Activated gamma-delta T cell treated with Interleukin-2 at 50 U/mL for 16 hours (primary cell): ENCODE measurements at places on chromosomes 12 and 14.

- no peak for DNase-seq
These were observed 11.4 kb upstream of the NOPCHAP1 start for GRCh38 chr12:104974626-104975290.

GRCh38 chr14:103501041-103501870, 21.4 kb downstream of the CKB start:
- DNase-seq = no peak

GRCh38 chr14:76531821-76532318, 155.9 kb downstream of the ESRRB start:
- DNase-seq = no peak

GRCh38 chr12:45615268-45615667, 114.2 kb upstream of the ARID2 start:
- DNase-seq = no peak

GRCh38 chr12:114314974-114315720, 90.8 kb downstream of the TBX5 start:
- no peak for DNase-seq

DNA sequence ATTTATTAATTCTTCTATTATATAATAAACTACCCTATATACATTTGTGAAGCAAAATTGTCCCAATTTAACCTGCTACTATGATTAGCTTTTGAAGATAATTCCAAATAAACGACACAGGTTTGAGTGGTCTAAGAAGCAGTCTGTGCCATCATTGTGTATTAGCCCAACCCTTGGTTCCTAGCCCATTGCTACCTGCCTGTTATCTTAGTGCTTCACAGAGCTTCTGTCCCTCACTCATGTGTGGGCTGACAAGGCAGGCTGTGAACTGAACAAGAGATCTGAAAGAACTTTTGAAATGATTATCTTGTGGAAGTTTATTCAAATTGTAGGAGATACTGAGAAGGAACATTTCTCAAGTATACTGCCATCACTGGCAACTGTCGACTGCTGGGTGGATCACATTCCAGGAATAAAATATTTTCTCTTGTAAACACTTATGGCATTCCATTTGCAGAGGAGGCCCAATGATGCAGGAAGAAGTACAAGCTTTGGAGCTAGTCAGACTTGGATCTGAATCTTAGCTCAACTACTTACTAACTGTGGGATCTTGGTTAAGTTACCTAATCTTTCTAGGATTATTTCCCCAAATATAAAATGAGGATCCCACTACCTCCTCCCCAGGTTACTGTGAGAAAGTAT, 7.8 kb upstream of the MTERF2 start:
- no peak for DNase-seq

DNA sequence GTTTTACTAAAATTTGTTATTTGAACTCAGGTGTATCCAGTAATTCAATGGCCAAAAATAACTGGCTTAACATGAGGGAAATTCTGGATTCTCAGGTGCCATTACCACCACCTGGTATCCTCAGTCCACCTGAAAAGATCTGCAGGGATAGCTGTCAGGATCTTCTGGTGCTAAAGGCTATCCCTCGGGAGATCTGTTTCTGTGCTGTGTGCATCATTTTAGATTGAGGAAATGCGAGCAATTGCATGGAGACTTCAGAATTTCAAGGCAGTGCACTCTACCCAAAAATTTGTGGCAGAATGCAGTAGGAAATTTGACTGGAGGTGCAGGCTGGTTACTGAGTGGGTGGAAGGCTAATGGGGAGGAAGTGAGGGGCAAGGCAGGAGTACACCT, 26.4 kb downstream of the ZCCHC8 start:
- DNase-seq = no peak

DNA sequence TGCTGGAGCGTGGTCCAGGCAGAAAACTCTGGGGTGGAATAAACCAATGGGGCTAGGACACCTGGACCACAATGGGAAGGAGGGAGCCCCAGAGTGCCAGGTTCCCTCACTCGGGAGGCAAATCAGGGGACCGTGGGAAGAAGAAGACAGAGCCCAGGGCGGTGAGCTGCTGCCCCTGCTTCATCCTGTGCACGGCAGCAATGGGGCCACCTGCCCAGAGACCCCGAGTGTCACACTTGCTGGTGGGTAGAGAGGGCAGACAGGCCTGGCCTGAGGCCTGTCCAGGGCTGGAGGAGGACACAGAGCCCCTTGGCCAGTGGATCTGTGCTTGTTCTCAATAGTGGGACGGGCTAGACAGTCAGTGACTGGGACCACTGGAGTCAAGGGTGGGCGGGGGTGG, 58.2 kb downstream of the DIO3 start:
- no peak for DNase-seq

- no peak for DNase-seq
These were observed 52.7 kb downstream of the PPM1A start for GRCh38 chr14:60301685-60302084.

DNA sequence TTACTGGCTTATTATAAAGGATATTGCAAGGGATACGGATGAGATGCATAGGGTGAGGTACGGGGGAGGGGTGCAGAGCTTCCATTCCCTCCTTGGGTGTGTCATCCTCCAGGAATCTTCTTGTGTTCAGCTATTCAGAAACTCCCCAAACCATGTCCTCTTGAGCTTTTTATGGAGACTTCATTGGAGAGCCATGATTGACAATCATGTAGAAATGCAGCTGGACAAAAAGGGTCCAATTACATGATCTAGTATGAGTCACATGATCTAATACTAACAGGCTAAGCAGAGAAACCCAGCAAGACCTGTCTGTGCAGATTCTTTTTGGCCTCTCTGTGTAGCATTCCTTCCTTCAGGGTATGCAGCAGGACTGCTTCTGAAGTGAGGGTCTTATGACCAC, 23.9 kb upstream of the FLVCR2 start:
- no peak for DNase-seq

DNA sequence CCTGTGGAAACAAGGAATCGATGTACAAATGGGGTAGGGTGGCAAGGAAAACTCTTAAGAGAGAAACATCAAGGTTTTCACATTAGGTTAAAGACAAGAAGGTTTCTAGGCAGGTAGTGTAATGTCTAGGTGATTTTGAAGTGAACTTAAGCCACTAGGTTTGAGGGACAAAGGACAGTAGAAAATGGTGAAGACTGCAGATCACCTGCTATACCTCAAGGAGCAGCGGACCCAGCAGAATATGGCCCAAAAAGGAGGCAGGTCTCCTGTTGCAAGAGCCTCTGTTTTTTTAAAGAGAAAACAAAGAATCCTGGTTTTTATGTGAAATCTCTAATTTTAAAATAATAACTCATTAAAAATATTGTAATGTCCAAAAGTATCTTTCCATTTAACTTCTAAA, 178.1 kb downstream of the ACSS3 start:
- no peak for DNase-seq

- DNase-seq = no peak
These were observed 145.8 kb downstream of the BICD1 start for GRCh38 chr12:32252199-32253073.

- DNase-seq = no peak
These were observed 78.5 kb downstream of the TNFAIP2 start for GRCh38 chr14:103201801-103202200.

- no peak for DNase-seq
These were observed 141.0 kb upstream of the ARHGAP5 start for GRCh38 chr14:31936115-31936514.

GRCh38 chr14:104034976-104035699, 50.4 kb upstream of the ASPG start:
- DNase-seq = no peak

DNA sequence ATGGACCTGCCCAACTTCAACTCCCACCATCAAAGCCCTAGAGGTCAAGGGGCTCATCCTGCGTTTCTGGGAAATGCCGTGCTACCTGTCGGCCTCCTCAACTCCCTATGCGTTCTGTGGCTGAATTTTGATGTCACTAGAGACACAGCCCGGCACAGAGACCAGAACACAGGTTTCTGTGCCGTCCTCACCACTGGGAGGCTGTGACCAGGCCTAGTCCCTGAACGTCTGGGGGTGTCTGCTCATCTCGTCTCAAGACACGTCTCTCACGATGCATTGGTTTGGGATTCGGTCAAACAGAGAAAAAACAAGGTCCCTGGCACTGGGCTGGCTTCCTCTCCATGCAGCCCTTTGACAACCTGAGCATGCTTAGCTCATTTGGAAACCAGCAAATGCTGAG, 33.5 kb downstream of the SLC15A4 start:
- DNase-seq = no peak

DNA sequence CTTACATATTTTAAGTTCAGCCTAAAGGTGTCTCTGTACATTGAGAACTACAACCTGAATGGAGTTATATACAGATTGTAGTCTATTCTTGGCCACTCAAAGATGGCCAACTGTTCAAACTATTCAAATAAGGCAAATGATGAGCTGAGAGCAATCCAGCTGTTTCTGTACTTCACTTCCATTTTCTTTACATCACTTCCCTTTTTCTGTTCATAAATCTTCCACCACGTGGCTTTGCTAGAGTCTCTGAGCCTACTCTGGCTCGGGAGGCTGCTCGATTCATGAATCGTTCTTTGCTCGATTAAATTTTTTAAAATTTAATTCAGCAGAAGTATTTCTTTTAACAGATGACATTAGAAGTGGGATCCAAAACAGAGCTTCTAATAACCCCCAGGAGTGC, 879.7 kb downstream of the GALC start:
- no peak for DNase-seq

DNA sequence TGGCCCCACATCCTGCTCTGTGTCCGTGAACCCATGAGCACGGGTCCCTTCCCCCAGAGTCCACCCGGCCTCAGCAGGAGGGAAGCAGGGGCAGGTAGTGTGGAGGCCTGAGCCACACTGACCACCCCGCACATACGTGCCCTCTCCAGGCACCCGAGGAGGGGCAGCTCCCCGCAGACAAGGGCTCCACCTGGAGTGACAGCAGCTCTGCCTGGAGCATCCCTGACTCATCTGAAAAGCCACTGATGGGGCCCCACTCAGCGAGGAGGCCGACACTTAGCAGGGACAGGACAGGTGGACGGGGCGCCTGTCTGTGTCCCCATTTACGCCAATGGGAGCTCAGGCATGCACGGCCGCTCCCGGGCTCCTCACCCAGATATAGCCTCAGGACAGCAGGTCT, 237.6 kb upstream of the SFSWAP start:
- DNase-seq = no peak

DNA sequence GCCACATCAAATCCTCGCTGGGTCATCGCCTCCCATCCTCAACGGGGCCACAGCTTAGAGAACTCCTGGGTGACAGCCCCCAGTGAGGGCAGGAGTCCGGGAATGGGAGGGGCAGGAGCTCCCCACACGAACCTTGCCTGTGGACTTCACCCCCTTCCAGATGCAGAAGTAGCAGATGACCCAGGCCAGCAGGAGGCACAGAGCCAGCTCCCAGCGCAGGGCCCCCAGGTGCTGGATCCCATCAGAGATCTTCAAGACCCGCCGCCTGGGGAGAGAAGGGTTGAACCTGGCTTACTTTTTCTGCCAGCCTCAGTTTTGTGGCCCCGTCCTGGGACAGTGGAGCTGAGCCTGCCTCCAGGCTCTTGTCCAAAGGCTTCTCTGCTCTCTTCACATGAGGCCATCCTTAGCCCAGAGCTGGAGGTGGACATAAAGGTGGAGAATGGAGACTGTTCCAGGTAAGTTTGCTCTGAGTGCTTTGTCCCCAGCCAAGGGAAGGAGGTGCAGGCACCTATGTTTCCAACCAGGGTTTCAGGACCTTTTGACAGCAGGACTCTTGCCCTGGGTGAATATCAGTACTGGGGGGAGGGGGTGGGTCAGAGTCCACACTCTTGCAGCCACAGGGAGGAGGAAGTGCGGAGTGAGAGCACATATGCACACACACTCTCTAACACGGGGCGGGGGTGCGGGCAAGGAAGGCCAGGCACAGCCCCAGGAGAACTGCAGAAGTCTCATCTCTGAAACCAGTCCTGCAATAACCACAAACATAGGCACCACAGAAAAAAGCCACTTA, 23.3 kb upstream of the SLC6A12 start:
- no peak for DNase-seq

DNA sequence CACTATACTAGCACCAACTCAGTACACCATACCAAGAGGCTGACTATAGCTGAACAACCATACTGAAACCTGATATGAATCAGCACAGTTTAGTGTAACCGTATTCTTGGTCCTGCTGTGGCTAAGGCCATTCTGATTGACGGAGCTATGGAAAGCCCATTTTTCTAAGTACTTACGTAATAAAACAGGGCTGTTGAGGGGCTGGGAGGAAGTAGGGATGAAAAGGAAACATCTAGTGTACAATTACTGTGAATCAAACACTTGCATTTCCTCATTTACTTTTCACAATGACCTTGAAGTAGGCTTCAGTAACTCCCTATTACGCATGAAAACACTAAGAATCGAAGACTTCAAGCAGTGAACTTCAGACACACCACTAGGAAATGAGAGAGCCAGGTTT, 198.2 kb downstream of the BTG1 start:
- DNase-seq = no peak

DNA sequence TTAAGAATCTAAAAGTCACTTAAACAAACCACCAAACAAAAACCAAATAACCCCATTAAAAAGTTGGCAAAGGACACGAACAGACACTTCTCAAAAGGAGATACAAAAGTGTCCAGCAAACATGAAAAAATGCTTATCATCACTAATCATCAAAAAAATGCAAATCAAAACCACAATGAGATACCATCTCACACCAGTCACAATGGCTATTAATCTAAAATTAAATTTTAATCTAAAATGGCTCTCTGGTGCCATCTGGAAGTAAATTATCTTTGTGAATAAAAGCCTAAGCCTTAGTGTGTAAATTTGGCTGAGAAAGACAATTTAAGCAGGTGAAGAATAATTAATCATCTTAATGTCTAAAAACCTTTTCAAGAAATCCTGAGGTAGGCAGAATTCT, 204.5 kb upstream of the PPFIA2 start:
- no peak for DNase-seq

- no peak for DNase-seq
These were observed 220.8 kb upstream of the MYL2 start for GRCh38 chr12:111141205-111141604.

GRCh38 chr14:36207500-36207899, 31.0 kb upstream of the PTCSC3 start:
- DNase-seq = no peak
